Aorta (tissue), 5 donors: ENCODE measurements at places on chromosomes 1 and 21. TPM values are rescaled to one million over a fixed set of nuclear protein-coding genes. Genes with fewer than 3 reads are reported as not detected.

DNA sequence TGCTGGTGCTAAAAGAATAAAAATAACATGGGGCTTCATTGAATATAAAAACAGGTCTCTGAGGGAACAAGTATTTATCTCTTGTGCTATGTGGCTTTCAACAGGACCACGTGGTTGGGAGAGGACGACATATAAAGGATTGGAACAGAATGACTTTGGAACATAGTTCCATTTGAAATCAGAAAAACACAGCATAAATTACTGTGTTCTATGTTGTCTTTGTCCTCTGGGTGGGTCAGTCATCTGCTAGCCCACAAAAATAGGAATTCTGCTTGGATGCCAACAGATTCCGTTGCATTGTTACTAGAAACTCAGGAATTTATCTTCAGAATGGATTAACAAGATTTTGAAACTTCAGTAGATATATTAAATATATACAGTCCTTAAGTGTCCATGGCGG lies 5.9 kb downstream of the CEP85 start:
- H3K27me3 ChIP-seq = no peaks in the 10 kb centered on the region
- no peak overlapping the region for H3K4me3 ChIP-seq
- H3K4me1 ChIP-seq = no peaks in the 10 kb centered on the region
- no peak for DNase-seq
- no peak overlapping the region for H3K27ac ChIP-seq
- no peaks in the 10 kb centered on the region for H3K36me3 ChIP-seq

GRCh38 chr1:99728494-99729235 lies 37.8 kb downstream of the FRRS1 start:
- no peak overlapping the region for H3K4me3 ChIP-seq
- H3K36me3 ChIP-seq = peaks cover 3% of the 10 kb centered on the region
- no peaks in the 10 kb centered on the region for H3K27me3 ChIP-seq
- H3K27ac ChIP-seq = no peak overlapping the region
- no peaks in the 10 kb centered on the region for H3K4me1 ChIP-seq

GRCh38 chr21:43659136-43660000 lies at the start of the genes HSF2BP and RRP1B:
TSS of gene HSF2BP (minus strand) at chr21:43659488. CDS start at chr21:43658096, 1,392 bp downstream.
TSS of gene RRP1B (plus strand) at chr21:43659560. CDS start at chr21:43659665, 105 bp downstream.
- no peaks in the 10 kb centered on the region for H3K27me3 ChIP-seq
- peak within 1 kb of the TSS; percentile 79 for H3K4me3 ChIP-seq
- no peaks in the 10 kb centered on the region for H3K4me1 ChIP-seq
- no peaks in the 10 kb centered on the region for H3K36me3 ChIP-seq

- H3K4me3 ChIP-seq = no peak overlapping the region
- no peak for DNase-seq
- H3K36me3 ChIP-seq = peaks cover 18% of the 10 kb centered on the region
- H3K4me1 ChIP-seq = no peaks in the 10 kb centered on the region
- no peaks in the 10 kb centered on the region for H3K27me3 ChIP-seq
Observed at GRCh38 chr1:27414091-27414490, 21.7 kb downstream of the GPR3 start.

- H3K36me3 ChIP-seq = no peaks in the 10 kb centered on the region
- H3K27me3 ChIP-seq = no peaks in the 10 kb centered on the region
- no peak overlapping the region for H3K27ac ChIP-seq
Observed at GRCh38 chr1:56825436-56825835, 6.2 kb upstream of the FYB2 start.

GRCh38 chr1:59309795-59310548 lies 13.1 kb downstream of the FGGY start:
- H3K27me3 ChIP-seq = no peaks in the 10 kb centered on the region
- H3K4me3 ChIP-seq = no peak overlapping the region
- H3K4me1 ChIP-seq = no peaks in the 10 kb centered on the region
- DNase-seq = no peak
- no peaks in the 10 kb centered on the region for H3K36me3 ChIP-seq
- no peak overlapping the region for H3K27ac ChIP-seq

DNA sequence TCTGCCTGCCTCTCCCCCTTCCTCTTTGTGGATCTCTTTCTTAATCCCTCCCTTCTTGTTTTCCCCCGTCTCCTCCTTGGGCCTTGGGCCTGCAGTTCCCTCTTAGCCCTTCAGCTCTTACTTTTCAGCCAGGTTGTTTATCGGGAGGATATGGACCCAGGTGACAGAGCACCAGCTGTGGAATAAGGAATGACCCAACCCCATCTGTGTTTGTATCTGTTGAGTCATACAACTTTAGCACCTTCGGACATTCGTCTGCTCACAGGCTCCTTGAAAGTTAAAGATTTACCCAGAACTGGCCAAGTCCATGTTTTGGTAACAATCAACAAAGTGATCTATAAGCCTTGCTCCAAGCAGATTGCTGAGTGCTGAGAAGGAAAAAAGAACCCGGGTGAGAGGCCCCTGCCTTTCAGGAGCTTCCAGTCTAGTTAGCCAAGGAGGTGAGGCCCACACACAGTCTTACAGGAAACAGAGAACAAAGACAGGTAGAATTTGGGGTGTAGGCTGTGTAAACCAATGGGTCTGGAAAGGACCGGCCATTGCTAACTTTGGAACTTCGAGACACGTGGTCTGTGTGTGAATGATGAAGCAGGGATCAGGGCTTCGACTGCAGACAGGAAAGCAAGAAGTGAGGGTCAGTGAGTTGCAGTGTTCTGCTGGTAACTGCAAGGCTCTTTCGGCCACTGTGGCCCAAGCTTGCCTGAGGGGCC lies 66.7 kb upstream of the F3 start:
- no peaks in the 10 kb centered on the region for H3K27me3 ChIP-seq
- no peak overlapping the region for H3K27ac ChIP-seq
- H3K4me1 ChIP-seq = no peaks in the 10 kb centered on the region
- H3K36me3 ChIP-seq = no peaks in the 10 kb centered on the region

- no peak for DNase-seq
- no peak overlapping the region for H3K27ac ChIP-seq
- H3K4me1 ChIP-seq = peaks cover 10% of the 10 kb centered on the region
- H3K27me3 ChIP-seq = no peaks in the 10 kb centered on the region
- H3K36me3 ChIP-seq = no peaks in the 10 kb centered on the region
- no peak overlapping the region for H3K4me3 ChIP-seq
Observed at GRCh38 chr1:225631021-225631663, 21.8 kb downstream of the ENAH start.

- H3K27me3 ChIP-seq = no peaks in the 10 kb centered on the region
- no peaks in the 10 kb centered on the region for H3K36me3 ChIP-seq
- peak; percentile 70 for DNase-seq
- no peaks in the 10 kb centered on the region for H3K4me1 ChIP-seq
- no peak overlapping the region for H3K27ac ChIP-seq
Observed at GRCh38 chr21:45578811-45579381, 36.7 kb upstream of the SLC19A1 start.

DNA sequence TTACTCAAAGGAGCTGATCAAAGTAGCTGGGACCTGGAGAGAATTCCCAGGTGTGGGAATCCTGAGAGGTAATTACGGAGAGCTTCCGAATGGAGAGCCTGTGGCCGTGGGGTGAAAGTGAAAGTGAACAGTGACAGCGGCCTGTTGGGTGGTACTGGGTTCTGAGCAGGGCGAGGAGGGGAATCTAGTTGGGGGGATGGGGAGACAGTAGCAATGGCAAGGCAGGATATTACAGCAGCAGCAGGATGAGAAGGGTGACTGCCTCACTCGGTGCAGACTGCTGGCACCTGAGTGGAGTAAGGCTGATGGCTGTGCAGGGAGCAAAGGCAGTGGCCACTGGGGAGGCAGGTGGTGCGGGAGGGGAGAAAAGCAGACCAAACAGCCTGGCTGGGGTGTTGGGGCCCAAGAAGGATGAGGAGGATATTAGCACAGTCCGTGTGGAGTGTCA lies 70.3 kb upstream of the PRDX6 start:
- no peaks in the 10 kb centered on the region for H3K36me3 ChIP-seq
- H3K4me3 ChIP-seq = no peak overlapping the region
- no peaks in the 10 kb centered on the region for H3K27me3 ChIP-seq
- no peak overlapping the region for H3K27ac ChIP-seq
- DNase-seq = no peak
- peaks cover 2% of the 10 kb centered on the region for H3K4me1 ChIP-seq

GRCh38 chr1:161082996-161083747 lies 6.2 kb downstream of the NECTIN4 start:
- H3K4me1 ChIP-seq = no peaks in the 10 kb centered on the region
- no peak overlapping the region for H3K27ac ChIP-seq
- no peak overlapping the region for H3K4me3 ChIP-seq
- H3K36me3 ChIP-seq = no peaks in the 10 kb centered on the region
- H3K27me3 ChIP-seq = no peaks in the 10 kb centered on the region

DNA sequence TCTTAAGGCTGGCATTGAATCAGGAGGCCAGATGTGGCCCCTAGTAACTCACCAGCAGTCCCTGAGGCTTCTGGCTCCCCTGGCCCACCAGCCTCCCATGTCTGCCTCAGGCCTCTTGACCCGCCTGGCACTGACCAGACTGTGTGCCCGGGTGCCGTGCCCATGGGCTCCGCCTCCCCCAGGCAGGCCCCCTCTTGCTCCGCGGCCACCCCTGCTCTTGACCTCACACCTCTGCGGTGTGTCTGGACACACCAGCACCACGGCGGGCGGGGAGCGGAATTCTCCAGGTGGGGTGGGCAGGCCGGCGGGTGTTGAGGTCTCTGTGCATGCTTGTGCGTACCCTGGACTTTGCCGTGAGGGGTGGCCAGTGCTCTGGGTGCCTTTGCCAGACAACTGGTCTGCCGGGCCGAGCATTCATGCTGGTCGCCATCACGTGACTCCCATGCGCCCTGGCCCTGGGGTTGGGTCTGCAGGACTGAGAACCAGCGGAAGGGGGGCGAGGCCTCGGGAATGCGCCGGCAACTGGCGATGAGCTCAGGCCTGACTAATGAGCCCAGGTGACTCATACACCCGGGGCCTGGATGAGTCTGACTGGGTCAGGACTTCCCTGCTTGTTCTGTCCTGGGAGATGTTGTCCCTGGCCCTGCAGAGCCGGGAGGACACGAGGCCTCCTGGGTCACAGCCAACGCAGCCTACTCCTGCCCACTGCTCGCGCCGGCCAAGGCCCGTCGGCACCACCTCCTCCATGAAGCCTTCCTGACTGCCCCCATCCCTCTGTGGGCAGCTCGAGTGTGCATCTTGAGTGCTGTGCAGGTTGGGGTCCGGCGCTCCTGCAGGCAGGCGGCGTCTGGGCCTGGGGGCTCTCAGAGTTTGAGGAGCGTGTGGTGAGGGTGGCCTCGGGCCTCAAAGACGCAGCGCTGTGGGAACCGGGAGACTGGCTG lies 22.6 kb downstream of the COL18A1 start:
- no peaks in the 10 kb centered on the region for H3K27me3 ChIP-seq
- H3K4me3 ChIP-seq = no peak overlapping the region
- H3K4me1 ChIP-seq = no peaks in the 10 kb centered on the region
- no peaks in the 10 kb centered on the region for H3K36me3 ChIP-seq
- peak; percentile 90 for DNase-seq

ANKRD65 gene
- 6.9 TPM for total RNA-seq

WDR64 gene
- not detected for total RNA-seq

DMRTA2 gene
- total RNA-seq = not detected

HRNR gene
- not detected for total RNA-seq

OR2L5 gene
- not detected for total RNA-seq
